CD4-positive, alpha-beta T cell (primary cell): ENCODE measurements at places on chromosomes 11 and 22.

GRCh38 chr11:23653071-23653675 is 792.9 kb upstream of the CCDC179 start:
- no peak for DNase-seq

GRCh38 chr22:23263651-23264555 is 83.6 kb downstream of the BCR start:
- DNase-seq = peak; percentile 49

- DNase-seq = no peak
Observed at GRCh38 chr11:36443661-36444060, 66.4 kb downstream of the TRAF6 start.

GRCh38 chr11:133966172-133966651 is 9.4 kb upstream of the IGSF9B start:
- DNase-seq = no peak

GRCh38 chr11:111633756-111634362 is 31.6 kb downstream of the SIK2 start:
- DNase-seq = no peak

GRCh38 chr11:20873054-20873453 is 203.7 kb downstream of the NELL1 start:
- DNase-seq = no peak

GRCh38 chr22:36435516-36436415 is 45.7 kb downstream of the TXN2 start:
- DNase-seq = peak; percentile 51

- no peak for DNase-seq
Observed at GRCh38 chr22:48864748-48865147, 962.9 kb downstream of the BRD1 start.

DNA sequence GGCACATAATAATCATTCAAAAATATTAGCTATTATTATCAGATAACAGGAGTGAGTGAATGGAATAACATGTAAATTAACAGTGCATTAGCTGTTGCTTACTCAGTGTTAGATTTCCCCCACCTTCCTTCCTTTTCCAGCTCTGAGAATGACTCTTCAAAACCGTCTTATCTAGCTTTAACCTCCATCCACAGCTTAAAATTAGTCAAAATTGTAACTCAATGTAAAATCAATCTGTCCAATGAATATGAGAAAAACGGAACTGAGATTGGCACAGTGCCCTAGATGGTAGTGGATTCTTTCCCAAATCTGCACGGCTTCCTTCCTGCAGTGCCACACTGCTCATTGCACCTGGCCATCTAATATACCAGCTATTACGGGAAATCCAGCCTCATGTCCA is 156.8 kb upstream of the BDNF start:
- no peak for DNase-seq

GRCh38 chr11:114073007-114073827 is 13.7 kb downstream of the ZBTB16 start:
- DNase-seq = no peak

GRCh38 chr11:75815345-75816168 is 547 bp downstream of the UVRAG start:
- no peak for DNase-seq

- no peak for DNase-seq
Observed at GRCh38 chr11:15645201-15645600, 530.5 kb downstream of the INSC start.
